ENCODE measurements at places on chromosomes 1 and 21.

GRCh38 chr1:80453775-80454174, 1347.0 kb upstream of the ADGRL2 start:
- no peak for DNase-seq

DNA sequence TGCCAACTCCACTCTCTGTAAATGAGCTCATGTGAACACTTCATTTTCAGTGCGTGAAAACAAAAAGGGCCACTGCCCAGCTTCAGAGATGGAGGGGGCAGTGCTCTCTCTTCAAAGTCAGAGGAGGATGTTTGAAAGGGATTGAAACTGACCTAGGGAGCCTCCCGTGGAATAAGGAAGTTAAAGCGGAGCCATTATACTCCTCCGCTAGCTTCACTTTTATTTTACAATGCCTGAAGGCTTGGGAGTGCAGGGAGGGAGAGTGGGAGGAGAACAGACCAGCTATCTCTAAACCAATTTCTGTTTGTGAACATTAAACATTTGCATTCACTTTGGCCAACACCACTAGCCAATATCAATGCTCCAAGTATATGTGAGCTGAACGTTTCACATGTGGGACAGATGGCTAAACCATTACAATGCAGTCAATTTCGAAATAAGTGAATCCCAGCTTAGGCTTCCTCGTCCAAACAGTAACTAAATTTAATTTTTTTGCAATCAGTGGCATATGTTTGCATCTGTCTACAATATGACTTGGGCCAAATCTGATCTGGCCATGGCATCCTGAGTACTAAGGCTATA, 126.9 kb downstream of the ESRRG start:
- DNase-seq, result no peak

DNA sequence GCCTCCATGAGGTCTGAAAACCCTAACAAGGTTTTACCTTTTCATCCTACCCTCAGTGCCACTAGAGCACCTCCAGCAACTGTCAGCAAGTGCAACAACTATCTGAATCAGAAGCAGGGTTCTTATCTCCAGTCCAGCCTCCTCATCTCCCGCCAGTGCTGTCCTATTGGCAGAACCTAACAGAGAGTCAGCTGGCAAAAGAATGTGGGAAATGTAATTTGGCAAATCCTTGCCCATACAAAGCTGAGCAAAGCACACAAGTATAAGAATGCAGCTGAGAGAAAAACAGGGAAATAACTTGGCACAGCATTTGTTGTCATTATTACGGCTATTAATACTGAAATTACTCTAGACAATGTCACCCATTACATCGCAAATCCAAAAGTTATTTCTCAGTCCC, 124.2 kb downstream of the ATP6V1G3 start:
- DNase-seq, result no peak

DNA sequence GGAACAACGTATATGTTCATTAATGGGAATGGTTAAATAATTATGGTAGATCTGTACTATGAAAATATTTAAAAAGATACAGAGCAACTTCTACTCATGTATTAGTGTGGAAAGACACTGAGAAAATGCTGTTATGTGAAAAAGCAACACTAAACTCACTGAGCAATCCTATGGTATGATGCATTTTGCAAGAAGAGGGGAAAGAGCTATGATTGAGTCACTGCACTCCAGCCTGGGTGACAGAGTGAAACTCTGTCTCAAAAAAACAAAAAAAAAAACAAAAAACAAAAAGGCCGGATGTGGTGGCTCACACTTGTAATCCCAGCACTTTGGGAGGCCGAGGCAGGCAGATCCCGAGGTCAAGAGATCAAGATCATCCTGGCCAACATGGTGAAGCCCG, 44.4 kb downstream of the ATP5PO start:
- DNase-seq, result no peak

DNA sequence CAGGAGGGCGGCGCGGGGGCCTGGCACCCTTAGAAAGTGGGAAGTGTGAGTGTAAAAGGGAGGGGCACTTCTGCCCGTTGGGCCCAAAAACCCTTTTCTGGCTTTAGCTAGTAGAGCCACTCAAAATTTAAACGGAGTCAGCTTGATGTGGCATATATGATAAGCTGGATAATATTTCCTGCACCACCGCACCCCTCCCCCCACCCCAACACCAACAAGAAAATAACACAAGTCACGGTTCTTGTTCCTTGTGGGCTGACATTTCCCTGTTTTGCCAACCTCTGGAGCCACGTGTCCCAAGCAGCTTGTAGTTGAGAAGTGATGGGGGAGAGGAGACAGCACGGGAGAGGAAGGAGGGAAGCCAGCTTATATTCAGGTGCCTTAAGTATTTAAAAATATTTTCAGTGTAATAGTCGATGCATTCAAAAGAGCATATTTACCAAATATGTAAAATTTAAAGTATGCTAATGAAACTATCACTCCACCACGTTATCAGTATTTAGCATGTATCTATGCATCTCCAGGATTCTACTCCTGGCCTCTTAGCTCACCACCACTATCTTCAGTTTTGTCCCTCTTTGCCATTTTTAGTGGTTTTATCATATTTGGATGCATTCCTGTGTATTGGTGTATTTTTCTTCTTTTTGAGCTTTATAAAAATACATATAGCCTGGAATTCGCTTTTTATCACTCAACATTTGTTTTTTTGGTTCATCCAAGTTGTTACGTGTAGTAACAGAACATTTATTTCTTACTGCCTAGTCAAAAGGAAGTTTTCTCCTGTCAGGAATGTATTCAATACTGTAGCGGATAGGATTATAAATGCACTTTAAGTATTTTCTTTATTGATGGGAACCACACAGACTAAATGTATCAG, 773 bp upstream of the DDX59 start:
- DNase-seq, result no peak

DNA sequence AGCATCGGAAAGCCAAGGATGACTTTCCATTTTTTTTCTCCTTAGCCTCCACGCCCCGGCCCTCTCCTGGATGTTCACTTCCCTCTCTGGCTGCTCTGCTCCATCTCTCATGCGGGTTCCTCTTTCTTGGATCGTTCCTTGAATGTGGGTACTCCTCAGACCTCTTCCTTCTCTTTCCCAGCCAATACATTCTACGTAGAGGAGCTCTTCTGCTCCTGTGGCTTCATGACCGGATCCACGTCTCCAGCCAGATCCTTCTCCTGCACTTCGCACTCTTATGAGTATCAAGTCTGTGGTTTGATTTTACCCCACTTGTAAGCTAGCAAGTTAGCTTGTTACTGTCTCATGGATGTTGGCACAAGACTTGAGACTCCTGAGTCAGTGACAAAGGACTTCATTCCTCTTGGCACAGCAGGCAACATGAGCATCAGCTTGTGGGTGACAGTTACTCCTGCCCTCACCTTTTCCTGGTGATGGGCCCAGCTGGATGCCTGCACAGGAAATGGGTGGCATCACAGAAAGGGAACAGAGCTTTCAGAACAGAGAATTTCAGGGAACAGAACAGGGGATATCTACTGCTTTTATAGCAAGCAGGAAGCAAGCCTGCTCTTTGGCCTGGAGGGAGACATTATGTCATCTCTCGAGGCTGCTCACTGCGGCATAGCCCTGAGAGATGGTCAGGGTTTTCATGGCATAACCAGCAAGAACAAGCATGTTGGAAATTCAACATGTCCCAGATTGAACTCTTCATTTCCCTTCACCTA, 100.1 kb upstream of the KIF26B start:
- DNase-seq, result no peak

- no peak for DNase-seq
Measured at GRCh38 chr1:60813071-60813470, 269.3 kb upstream of the NFIA start.

All from CD4-positive, alpha-beta T cell treated with Interleukin-4 for 1 hour (primary cell).